Astrocyte (in vitro differentiated cells and primary cell): ENCODE measurements at places on chromosomes 5 and 9. TPM values are rescaled to one million over a fixed set of nuclear protein-coding genes. Genes with fewer than 3 reads are reported as not detected.

Gene ANGPTL2
- total RNA-seq: 17.5 and 21.3 TPM in 2 replicates

Gene FAM153A
- not detected in 2 replicates for total RNA-seq

- no peak overlapping the region for H3K4me3 ChIP-seq
- no peaks in the 10 kb centered on the region for H3K27me3 ChIP-seq
- no peaks in the 10 kb centered on the region for H3K36me3 ChIP-seq
- H3K4me1 ChIP-seq: no peaks in the 10 kb centered on the region
Observed at GRCh38 chr5:92283521-92283920, 900.4 kb upstream of the ARRDC3 start.

GRCh38 chr5:134024811-134025210 lies 20.0 kb upstream of the VDAC1 start:
- H3K4me3 ChIP-seq: no peak overlapping the region
- H3K4me1 ChIP-seq: peaks cover 11% of the 10 kb centered on the region
- no peaks in the 10 kb centered on the region for H3K36me3 ChIP-seq
- H3K27ac ChIP-seq: no peak overlapping the region
- no peak for DNase-seq
- H3K27me3 ChIP-seq: no peaks in the 10 kb centered on the region

DNA sequence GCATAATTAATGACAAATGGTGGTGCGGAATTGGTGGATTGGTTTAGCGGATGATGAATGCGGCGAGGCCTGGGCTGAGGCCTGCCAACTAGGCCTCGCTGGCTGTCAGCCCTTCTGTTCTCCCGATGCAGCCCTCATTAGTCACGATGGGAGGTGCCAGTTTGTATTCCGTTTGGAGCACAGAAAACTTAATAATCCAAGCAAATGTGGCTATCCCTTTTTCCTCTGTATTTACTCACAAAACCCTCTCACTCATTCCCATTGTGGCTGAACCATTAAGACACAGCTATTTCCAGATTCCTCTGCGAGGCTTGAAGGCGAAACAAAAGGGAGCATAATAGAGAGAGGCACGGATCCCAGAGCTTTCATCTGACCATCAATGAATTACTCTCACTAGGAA lies 114.3 kb downstream of the MVB12B start:
- H3K36me3 ChIP-seq: no peaks in the 10 kb centered on the region
- H3K27ac ChIP-seq: peak overlapping the region; percentile 48
- H3K4me3 ChIP-seq: no peak overlapping the region
- peaks cover 29% of the 10 kb centered on the region for H3K4me1 ChIP-seq
- no peaks in the 10 kb centered on the region for H3K27me3 ChIP-seq
- DNase-seq: peak; percentile 75

GRCh38 chr5:174097486-174098185 lies 52.1 kb downstream of the NSG2 start:
- H3K27me3 ChIP-seq: peaks cover 2% of the 10 kb centered on the region
- H3K4me3 ChIP-seq: no peak overlapping the region
- H3K36me3 ChIP-seq: no peaks in the 10 kb centered on the region
- DNase-seq: peak; percentile 45
- H3K27ac ChIP-seq: no peak overlapping the region
- H3K4me1 ChIP-seq: peaks cover 6% of the 10 kb centered on the region

DNA sequence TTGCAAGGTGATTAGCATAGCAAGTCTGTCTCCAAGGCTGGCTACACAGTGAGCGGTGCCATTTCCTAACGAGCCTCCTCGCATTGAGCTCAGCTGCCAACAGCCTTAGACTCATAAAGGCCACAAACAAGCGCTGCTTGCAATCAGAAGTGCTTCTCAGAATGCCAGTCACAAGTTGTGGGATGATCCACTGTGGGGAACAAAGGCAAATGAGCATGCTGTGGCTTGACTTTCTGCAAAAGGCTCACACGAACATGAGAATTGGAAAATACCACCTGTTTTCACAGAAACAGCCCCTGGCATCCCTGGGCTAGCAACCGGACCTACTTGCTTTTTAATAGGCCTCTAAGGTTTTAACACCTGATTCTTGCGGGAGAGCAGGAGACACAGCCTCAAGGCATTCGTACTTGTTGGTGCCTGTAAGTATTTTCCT lies 215.5 kb downstream of the FANCC start:
- no peaks in the 10 kb centered on the region for H3K27me3 ChIP-seq
- H3K36me3 ChIP-seq: no peaks in the 10 kb centered on the region
- DNase-seq: no peak
- no peak overlapping the region for H3K4me3 ChIP-seq
- H3K27ac ChIP-seq: no peak overlapping the region

GRCh38 chr9:137317718-137318511 lies 15.8 kb upstream of the NRARP start:
- no peaks in the 10 kb centered on the region for H3K27me3 ChIP-seq
- no peak overlapping the region for H3K27ac ChIP-seq
- H3K36me3 ChIP-seq: no peaks in the 10 kb centered on the region
- DNase-seq: no peak
- H3K4me1 ChIP-seq: peaks cover 7% of the 10 kb centered on the region
- H3K4me3 ChIP-seq: no peak overlapping the region

DNA sequence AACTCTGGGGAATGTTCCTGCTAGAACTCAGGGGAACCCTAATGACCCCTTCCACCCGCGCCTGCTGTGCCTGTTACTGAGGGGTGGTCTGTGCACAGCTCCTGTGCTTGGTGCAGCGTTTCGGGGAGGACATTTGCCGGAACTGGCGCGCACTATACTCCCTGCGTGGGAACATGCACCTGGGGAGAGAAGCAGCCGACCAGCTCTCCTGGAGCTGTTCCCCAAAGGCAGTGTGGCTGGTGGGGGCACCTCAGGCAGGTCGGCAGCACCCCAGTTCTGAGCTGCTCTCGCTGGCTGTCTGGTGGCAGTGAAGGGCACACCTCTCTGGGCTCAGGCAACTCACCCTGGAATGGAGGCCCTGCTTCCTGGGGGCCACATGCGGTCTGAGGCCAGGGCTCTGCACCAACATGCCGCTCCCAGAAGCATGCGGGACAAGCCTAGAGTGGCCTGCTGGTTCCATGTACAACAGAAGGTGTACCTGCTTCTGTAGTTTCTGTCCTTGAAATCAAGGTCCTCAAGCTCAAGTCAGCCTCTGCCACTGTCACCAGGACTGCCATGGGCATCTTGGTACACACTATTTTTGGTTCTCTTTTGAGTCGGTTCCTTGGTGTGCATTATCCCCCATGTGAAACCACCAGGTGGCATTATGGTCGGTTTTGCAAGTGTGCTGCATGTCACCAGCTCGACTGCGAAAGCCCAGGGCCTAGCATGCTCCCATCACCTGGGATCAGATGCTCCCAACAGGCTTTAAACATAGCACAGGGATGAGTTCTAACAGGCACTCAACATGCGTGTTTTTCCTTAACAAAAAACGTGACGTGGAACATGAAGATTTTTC lies 7.8 kb upstream of the MRNIP start:
- H3K27me3 ChIP-seq: no peaks in the 10 kb centered on the region
- H3K4me3 ChIP-seq: no peak overlapping the region
- no peak overlapping the region for H3K27ac ChIP-seq
- H3K4me1 ChIP-seq: no peaks in the 10 kb centered on the region
- H3K36me3 ChIP-seq: peaks cover 13% of the 10 kb centered on the region
- no peak for DNase-seq

- H3K4me3 ChIP-seq: peak overlapping the region; percentile 90
- H3K27ac ChIP-seq: peak overlapping the region; percentile 99
Observed at GRCh38 chr5:91384671-91385430, 1.7 kb upstream of the ARRDC3 start.

- DNase-seq: no peak
- no peaks in the 10 kb centered on the region for H3K36me3 ChIP-seq
- no peak overlapping the region for H3K27ac ChIP-seq
- no peak overlapping the region for H3K4me3 ChIP-seq
- H3K4me1 ChIP-seq: no peaks in the 10 kb centered on the region
Observed at GRCh38 chr9:119722384-119722783, 353.1 kb upstream of the BRINP1 start.

GRCh38 chr5:172706796-172707195 lies 64.2 kb downstream of the DUSP1 start:
- no peak for DNase-seq
- H3K4me3 ChIP-seq: no peak overlapping the region
- H3K27ac ChIP-seq: no peak overlapping the region
- peaks cover 10% of the 10 kb centered on the region for H3K27me3 ChIP-seq
- no peaks in the 10 kb centered on the region for H3K36me3 ChIP-seq
- H3K4me1 ChIP-seq: no peaks in the 10 kb centered on the region

DNA sequence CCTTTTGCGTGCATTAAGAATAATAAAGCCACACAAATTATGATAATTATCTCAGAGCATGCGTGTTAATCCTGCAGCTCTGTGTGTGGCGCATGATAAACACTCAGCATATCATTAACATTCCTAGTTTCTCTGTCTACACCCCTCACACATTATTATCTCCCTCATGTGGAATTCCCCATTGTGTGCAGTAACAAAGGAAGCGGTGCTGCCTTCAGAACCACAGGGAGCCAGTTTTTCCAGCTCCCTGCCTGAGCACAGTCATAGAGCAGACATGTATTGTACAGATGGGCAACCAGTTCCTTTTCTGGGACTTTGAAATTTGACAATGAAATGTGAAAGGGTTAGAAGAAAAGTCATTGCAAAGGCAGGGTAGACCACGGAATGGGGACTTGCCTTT lies 1365.5 kb upstream of the CDH9 start:
- DNase-seq: peak; percentile 63
- no peak overlapping the region for H3K4me3 ChIP-seq
- H3K4me1 ChIP-seq: peaks cover 23% of the 10 kb centered on the region
- H3K27me3 ChIP-seq: no peaks in the 10 kb centered on the region
